A549 treated with CpdA at 1 μM for 4 hours (cell line): ENCODE measurements at places on chromosomes 5 and 9. TPM values are rescaled to one million over a fixed set of nuclear protein-coding genes. Genes with fewer than 3 reads are reported as not detected.

The WDR38 gene
- 0.12 to 0.17 TPM (median 0.14 TPM) in 3 of 5 replicates, not detected in the others for total RNA-seq

The ENHO gene
- 1.3 to 2.3 TPM (median 2.0 TPM) in 5 replicates for total RNA-seq

The DIPK1B gene
- total RNA-seq = 6.4 to 10.5 TPM (median 7.9 TPM) in 5 replicates

The FOXI1 gene
- total RNA-seq = not detected in 5 replicates

The PCDHAC2 gene
- total RNA-seq = 2.3 to 4.8 TPM (median 2.6 TPM) in 5 replicates

The MEF2C gene
- 0.06 to 0.07 TPM in 2 of 5 replicates, not detected in the others for total RNA-seq

The PCDHGB1 gene
- 1.0 to 2.1 TPM (median 1.9 TPM) in 5 replicates for total RNA-seq

The C7 gene
- total RNA-seq = not detected in 5 replicates

The SCGB3A2 gene
- not detected in 5 replicates for total RNA-seq
